ENCODE measurements at places on chromosomes 3 and 15.

GRCh38 chr15:77840991-77841775 lies 208.5 kb upstream of the LINGO1 start:
- peak; percentile 62 for DNase-seq

GRCh38 chr3:127700406-127700805 lies 27.7 kb downstream of the ABTB1 start:
- DNase-seq = no peak

GRCh38 chr3:26962492-26963360 lies 340.2 kb downstream of the LRRC3B start:
- no peak for DNase-seq

DNA sequence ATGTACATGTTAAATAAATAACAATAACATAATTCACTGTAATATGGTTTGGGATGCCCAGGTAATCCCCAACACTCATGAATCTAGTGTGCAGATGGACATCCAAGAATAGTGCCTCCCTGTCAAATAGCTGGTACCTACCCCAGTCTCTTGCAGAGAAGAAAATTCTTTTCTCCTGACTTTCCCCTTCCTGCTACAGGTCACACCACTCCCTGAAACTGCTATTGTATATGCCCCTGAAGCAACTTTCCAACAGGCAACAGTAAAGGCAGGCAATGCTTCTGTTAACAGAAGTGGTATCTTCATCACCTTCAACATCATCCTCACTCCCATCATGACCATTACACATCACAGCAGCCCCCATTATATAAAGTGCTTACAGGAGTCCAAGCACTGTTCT lies 431.6 kb downstream of the MAGI1 start:
- peak; percentile 9 for DNase-seq

DNA sequence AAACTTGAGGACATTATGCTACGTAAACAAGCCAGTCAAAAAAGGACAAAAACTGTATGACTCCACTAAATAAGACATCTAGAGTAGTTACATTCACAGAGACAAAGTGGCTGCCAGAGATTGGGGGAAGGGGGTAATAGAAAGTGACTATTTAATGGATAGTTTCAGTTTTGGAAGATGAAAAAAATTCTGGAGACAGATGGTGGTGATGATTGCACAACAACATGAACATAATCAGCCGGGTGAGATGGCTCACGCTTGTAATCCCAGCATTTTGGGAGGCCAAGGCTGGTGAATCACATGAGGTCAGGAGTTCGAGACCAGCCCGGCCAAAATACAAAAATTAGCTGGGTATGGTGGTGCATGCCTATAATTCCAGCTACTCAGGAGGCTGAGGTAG lies 40.6 kb downstream of the DPP8 start:
- DNase-seq = peak; percentile 84

- no peak for DNase-seq
Observed at GRCh38 chr3:129584631-129585030, 21.8 kb downstream of the PLXND1 start.

GRCh38 chr3:148175214-148175613 lies 522.5 kb upstream of the AGTR1 start:
- peak; percentile 69 for DNase-seq

DNA sequence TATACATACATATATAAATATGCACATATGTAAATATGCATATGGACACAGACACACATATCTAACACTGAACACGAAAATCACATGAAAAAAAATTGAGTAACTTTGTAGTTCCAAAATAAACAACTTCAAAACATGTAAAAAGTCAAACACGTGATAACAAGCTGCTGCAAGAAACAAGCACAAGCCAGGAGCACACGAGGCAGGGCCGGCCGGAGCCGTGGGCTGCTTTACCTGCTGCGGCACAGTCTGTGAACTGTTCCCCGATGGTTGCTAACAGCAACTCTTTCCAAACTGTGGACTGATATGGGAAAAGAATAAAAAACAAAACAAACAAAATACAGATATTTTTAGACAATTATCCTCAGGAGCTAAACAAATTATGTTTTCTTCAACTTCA lies 31.6 kb downstream of the EIF4E3 start:
- DNase-seq = no peak

DNA sequence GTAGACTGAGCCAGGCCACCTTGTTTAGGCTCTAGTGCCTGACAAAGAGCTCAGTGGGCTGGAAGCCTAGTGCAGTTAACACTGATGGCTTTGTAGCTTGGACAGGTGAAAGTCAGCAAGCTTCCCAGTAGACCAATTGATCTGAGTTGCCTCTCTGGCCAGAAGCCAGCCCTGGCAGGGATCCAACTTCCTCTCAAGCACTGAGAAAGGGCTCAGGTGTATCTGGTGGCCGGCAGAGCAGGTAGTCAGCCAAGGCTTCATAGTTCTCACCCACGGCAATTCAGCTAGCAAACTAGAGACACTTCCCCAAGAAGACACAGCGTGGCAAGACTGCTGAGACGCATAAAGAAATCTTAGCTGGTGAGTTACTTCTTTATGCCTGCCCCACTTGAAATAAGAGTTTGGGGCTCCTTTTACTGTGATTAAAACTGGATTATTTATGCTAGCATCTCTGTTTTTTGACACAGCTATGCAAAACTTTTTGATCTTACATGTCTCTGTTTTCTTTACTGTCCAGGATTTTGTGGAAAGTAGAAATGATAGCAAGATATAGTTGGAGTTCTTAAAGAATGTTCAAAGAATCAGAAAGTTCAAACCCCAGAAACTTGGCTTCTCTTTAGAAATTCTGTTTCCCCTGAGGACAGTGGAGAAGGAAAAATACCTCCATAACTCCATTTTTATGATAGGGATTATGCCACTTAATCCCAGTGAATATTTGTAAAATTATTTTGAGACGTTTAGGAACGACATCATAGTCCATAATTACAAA lies 8.4 kb upstream of the CA12 start:
- DNase-seq = no peak

DNA sequence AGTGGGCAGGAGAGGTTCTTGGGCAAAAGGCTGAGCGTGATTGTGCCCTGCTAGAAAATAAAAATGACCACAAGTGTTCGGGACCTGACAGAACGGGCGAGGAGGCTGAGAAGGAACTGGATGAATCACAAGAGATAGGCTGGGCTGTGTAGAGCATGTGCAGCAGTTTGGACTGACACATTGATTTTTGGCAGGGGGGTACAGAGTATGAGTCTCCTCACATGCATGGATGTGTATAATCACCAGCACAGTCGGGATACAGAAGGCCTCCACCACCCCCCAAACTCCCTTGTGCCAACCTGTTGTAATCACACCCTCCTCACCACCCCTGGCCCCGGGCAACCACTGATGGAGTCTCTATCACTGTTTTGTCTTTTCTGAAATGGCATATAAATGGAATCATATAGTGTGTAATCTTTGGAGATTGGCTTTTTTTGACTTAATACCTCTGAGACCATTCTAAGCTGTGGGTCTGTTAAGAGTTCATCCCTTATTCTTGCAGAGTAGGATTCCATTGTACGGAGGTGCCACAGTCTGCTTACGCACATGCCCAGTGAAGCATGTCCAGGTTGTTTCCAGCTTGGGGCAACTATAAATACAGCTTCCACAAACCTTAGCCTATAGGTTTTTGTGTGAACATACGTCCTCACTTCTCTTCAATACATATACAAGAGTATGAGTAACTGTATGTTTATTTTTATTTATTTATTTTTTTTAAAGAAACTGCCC lies 438.8 kb downstream of the FOXP1 start:
- DNase-seq = no peak

DNA sequence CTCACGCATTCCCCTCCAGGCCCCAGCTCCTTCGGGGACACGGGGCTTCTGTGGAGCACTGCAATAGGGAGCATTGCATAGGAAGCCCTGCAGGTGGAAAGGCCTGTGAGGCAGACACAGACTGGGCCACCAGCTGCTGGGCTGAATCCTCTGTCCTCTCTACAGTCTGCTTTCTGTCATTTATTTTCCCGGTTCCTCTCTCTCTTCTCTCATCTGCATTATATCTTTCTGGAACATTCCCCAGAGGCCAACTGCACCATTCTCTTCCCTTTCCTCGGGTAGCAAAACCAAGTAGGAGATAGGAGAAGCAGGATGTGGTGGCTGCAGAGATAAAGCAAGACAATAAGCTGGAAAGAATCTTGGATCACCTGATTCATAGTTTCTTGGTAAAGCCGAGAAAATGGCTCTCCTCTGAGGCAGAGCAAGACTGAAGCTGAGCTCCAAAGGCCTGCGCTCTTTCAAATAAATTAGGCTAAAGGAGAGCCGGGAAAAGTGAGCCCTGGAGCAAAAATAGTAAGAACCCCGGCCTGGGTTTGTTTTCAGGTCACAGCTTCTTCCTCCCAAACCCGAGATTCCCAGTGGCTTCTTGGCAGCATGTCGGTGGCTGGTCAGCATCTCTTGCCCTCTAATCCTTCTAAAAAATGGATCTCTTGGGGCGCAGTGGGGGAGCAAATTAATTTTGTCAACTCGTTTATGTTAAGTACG lies 5.3 kb downstream of the TM4SF4 start:
- no peak for DNase-seq

GRCh38 chr15:79160211-79160610 lies 69.6 kb upstream of the RASGRF1 start:
- peak; percentile 74 for DNase-seq

GRCh38 chr15:69854001-69854400 lies 243.7 kb downstream of the TLE3 start:
- no peak for DNase-seq

DNA sequence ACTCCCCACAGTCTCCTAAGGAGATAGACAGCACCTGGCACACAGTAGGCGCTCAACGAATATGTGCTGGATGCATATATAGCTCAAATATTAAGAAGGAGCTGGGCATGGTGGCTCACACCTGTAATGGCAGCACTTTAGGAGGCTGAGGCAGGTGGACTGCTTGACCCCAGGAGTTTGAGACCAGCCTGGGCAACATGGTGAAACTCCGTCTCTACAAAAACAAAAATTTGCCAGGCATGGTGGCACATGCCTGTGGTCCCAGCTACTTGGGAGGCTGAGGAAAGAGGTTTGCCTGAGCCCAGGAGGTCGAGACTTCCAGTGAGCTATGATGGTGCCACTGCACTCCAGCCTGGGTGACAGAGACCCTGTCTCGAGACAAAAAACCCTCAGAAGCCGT lies 37.4 kb downstream of the UMPS start:
- DNase-seq = no peak

DNA sequence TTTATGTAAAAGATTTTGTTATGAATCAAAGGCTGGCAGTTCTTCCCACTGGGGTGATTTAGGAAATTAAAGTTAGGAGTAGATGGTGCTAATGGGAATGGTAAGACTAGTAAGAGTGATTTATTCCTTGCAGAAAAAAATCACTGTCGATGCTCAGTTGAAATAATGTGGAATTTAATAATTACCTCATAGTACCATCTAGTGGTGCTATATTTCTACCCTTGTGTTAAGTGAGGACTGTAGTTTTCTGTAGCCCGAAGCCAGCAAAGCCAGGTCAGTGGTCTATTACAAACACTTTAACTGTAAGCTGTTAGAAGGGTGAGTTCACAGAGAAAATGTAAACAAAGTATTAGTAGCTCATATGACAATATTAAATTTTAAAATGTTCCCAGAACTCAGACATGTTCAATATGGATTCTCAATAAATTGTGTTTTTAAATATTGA lies 39.5 kb upstream of the GOLGA8J start:
- peak; percentile 15 for DNase-seq

GRCh38 chr15:34609102-34610057 lies 25.9 kb upstream of the GOLGA8B start:
- no peak for DNase-seq

- DNase-seq = no peak
Observed at GRCh38 chr15:63565536-63566186, 31.5 kb upstream of the FBXL22 start.

- DNase-seq = no peak
Observed at GRCh38 chr3:148999806-149000205, 8.5 kb downstream of the GYG1 start.

DNA sequence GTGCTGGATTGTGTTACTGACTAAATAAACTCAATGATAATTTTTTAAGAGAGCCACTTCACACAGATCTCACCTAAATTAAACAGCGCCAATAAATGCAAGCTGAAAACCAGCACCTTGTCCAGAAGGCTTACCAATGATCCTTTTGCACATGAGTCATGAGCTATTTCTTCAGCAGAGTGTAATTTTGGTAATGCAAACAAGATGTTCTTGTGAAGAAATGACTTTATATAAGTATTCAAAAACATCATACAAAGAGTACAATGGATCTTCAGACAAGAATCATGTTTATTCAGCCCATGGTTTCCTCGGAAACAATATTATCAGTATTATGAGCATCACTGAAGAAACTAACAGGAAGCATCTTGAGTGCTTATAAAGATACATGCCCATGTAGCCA lies 263.8 kb upstream of the UBE2E2 start:
- no peak for DNase-seq

GRCh38 chr15:25230442-25230841 lies 208.4 kb downstream of the UBE3A start:
- DNase-seq = no peak

- peak; percentile 20 for DNase-seq
Observed at GRCh38 chr3:9955611-9956352, 3.6 kb upstream of the PRRT3 start.

- peak; percentile 14 for DNase-seq
Observed at GRCh38 chr3:142910280-142910679, 21.4 kb upstream of the PCOLCE2 start.

GRCh38 chr15:26372706-26373105 lies 400.2 kb downstream of the GABRB3 start:
- DNase-seq = no peak

DNA sequence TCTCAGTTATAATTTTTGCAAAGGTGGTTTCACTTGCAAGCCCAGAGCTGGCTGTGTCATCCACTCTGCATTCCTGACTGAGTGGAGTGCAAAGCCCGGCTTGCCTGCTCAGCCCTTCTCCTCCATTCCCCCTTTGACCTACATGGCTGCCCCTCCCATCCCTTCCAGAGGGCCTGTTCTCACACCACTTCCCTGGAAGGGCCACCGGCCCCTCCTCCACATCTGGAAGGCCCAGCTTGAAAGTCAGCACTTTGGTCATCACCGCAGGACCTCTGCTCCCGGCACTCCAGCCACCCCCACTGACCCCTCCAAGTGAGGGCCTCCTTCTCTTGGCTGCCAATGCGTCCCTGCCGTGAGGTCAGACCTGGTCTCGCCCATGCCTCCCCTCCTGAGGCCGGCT lies 74.1 kb upstream of the RNF7 start:
- peak; percentile 21 for DNase-seq

GRCh38 chr15:75531041-75531450 lies 48.1 kb downstream of the PTPN9 start:
- peak; percentile 18 for DNase-seq

- no peak for DNase-seq
Observed at GRCh38 chr3:172561897-172562640, 38.8 kb upstream of the TNFSF10 start.

DNA sequence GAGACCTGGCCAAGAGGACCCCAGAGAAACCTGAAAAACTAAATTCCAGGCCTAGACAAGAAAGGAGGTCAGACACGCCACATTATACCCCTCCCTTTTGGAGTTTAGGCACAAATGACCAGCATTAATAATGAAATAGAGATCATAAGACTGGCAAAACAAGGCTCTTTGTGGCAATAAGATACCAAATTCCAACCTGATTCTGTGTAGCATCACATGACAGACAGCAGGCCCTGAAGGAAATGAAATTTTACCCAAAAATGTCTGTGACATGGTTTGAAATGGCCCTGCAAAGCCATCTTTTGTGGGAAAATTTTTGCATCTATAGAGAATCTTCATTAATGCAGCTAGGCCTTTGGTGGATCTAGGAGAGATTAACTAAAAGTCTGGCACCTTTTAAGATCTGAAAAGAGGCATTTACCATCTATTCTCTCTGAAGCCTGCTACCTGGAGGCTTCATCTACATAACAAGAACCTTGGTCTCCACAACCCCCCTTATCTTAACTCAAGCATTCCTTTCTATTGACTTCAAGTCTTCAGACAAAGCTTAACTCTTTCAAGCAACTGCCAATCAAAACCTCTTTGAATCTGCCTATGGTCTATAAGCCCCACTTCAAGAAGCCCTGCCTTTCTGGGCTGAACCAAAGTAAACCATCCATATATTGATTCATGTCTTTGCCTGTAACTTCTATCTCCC lies 8.0 kb downstream of the FAM174B start:
- DNase-seq = no peak

Measured in EL (cell line).